Right renal pelvis (tissue), 4 donors: ENCODE measurements at places on chromosomes 16 and 17. TPM values are rescaled to one million over a fixed set of nuclear protein-coding genes. Genes with fewer than 3 reads are reported as not detected.

- no peak for DNase-seq
Observed at GRCh38 chr17:36149296-36149820, 27.1 kb downstream of the TBC1D3B start.

DNA sequence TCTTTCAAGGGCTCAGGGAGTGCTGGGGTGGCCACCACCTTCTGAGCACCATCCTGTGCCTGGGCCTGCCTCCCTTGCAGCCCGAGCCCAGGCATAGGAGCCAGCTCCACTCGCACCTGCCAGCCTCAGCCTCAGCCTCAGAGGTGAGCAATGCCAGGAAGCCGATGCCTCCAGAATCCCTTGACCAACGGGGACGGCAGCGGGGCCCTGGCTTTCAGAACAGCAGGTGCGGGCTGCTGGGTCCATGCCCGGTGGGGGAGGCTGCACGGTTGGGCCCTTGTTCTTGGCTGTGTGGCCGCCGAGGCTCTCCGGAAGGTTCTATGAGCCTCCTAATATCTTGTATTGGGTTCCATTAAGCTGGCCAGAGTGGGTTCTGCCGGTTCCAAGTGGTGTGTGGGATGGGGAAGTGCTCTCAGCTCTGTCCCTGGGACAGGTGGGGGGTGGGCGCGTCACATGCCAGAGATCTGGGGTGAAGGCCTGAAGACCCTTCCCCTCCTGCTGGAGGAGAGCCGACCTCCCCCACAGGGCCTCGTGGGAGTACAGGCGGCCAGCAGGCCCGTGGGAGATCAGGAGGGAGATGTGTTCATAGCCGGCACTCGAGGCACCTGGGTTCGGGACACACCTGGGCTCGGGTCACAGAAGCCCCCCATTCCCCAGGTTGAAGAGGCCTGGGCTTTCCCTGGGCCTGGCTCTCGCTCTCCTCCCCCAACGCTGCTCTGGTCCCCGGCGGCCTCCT, 27.0 kb downstream of the NPTX1 start:
- DNase-seq: no peak

DNA sequence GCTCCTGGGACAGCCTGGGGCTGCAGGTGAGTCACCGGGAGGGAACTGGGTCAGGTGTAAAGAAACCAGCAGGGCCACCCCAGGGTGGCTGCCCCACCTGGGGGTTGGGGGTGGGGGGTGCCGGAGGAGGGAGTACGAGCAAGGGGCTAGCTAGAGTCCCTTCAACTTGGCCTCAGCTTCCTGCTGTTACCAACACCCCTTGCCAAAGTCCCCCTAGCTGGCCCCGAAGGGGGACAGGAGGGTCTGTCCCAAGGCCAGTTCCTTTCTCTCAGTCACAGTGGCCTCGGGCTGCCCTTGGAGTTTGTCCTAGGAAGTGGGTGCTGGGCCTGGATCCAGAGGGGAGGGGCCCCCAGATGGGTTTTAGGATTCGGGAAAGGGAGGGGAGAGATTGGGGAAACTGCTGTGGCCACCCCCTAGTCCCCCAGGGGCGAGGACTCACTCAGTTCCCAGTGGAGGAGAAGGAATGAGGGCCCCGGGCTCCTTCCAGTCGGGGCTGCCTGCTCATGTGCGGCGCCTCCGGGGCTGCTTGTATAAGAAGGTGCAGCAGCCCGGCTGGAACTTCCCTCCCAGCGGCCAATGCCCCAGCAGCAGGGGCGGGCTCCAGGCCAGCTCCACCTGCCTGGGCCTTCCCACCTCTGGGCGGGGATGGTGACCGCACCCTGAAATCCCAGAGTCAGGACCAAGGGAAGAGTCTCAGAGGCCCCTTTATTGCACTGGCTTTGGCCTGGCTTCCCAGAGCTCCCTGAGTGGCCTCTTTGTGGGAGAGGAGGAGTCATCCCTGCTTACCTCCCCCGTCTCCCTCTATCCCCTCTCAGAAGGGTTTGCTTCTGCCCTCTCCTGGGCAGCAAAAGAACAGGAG, 7.3 kb downstream of the ARHGAP27 start:
- DNase-seq: no peak

DNA sequence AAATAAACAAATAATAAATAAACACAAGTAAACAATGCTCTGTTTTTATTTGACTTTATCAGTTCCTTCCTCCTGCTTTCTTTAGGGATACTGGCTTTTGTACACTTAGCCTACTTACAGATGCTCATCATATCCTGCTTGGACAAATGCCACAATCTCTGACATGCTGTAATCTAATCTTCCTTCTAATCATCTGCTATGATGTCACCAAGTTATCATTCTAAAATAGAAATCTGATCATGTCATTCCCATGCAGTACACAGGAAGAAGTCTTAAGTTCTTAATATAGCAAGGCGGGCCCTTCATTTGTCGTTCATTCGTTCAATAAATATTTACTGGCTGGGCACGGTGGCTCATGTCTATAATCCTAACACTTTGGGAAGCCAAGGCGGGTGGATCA, 9.1 kb upstream of the UBB start:
- DNase-seq: no peak

DNA sequence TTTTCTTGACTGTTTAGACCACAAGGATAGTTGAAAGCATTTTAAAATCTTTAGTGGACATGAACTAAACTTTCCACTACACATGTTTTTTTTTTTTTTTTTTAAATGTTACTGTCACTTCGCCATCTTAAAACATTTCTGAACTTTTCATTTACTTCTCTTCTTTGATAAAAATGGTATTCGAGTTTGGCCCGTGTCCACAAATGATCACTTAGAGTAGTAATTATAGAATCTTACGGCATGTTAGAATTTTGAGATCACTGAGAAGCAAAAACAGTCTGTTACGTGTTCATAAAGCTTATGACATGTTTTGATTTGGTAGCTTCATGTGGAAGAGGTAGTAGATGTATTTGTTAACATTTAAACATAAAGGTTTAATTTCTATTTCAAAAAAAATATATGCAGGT, 1.1 kb downstream of the NSRP1 start:
- no peak for DNase-seq

DNA sequence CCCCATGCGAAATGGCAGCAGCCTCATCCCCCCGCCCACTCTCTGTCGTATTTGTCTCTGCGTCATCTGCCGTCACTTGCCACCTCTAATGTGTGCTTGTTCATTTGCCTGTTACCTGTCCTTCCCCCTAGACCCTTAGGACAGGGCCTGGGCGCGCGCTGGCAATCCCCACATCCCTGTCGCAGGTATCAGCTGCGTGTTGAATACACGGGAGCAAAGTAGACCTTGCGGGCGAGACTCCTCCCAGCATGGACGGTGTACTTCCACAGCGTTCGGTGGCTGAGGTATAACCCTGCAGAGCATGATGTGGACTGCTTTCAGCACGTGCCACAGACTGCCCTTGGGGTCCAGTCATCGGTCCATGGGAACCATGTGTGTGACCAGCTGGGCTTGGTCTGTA, 170.1 kb upstream of the CHMP6 start:
- no peak for DNase-seq

- DNase-seq: no peak
Observed at GRCh38 chr17:53527473-53527872, 295.3 kb upstream of the KIF2B start.

- no peak for DNase-seq
Observed at GRCh38 chr16:1762196-1762878, 9.0 kb downstream of the NME3 start.

DNA sequence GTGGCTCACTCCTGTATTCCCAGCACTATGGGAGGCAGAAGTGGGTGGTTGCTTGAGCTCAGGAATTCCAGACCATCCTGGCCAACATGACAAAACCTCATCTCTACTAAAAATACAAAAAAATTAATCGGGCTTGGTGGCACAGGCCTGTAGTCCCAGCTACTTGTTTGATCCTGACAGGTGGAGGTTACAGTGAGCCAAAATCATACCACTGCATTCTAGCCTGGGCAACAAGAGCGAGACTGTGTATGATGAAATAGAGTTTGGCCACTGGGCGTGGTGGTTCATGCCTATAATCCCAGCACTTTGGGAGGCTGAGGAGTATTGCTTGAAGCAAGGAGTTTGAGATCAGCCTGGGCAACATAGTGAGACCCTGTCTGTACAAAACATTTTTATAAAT, 173.3 kb downstream of the TANC2 start:
- no peak for DNase-seq

DNA sequence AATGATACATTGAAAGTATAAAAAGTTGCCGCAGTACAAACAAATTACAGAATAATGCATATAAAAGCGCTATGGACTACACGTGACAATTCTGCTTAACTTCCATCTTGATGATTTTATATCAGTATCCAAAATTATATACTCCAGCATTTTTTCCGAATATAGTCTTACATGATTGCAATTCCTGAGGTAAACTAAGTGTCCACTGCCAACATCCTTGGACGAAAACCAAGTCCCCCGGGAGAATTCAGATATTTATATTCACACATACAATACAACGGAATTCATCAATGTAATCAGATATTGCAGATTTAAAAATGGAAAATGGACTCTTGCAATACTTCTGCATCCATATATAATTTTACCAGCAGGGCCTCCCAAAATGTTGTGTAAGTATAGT, 8.9 kb upstream of the MYH11 start:
- DNase-seq: no peak

GRCh38 chr16:64425381-64425780, 696.5 kb downstream of the CDH11 start:
- DNase-seq: no peak

- no peak for DNase-seq
Observed at GRCh38 chr16:78784771-78785170, 685.3 kb downstream of the WWOX start.

DNA sequence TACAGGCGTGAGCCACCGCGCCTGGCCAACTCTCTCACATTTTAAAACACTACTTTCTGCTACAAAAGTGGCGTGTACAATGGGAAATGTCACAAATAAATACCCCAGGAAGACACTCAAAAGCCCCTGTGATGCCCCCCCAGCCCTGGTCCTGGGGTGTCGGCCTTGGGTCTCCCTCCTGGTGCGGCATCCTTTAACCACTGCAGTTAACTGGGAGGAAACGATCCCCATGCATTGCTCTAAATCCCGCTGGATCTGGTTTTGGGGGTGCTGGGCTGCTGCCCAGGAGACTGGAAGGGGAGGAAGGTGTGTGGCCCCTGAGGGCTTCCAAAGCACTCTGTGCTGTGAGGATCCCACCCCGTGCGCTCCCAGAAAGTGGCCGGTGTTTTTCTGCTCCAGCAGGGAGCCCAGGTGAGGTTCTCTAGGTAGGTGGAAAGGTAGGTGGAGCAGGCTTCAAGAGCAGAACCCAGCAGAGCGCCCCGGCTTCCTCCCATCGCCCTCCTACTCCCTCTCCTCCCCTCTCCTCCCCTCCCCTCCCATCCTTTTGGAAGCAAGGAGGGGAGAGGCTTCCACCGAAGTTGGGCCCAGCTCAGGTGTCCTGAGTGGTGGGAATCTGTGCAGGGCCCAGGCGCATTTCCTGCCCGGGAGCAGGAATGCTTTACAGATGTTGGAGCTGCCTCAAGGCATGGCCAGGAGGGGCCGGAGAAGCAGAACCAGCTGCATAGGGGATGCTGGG, 363.3 kb downstream of the SEC14L1 start:
- DNase-seq: no peak

DNA sequence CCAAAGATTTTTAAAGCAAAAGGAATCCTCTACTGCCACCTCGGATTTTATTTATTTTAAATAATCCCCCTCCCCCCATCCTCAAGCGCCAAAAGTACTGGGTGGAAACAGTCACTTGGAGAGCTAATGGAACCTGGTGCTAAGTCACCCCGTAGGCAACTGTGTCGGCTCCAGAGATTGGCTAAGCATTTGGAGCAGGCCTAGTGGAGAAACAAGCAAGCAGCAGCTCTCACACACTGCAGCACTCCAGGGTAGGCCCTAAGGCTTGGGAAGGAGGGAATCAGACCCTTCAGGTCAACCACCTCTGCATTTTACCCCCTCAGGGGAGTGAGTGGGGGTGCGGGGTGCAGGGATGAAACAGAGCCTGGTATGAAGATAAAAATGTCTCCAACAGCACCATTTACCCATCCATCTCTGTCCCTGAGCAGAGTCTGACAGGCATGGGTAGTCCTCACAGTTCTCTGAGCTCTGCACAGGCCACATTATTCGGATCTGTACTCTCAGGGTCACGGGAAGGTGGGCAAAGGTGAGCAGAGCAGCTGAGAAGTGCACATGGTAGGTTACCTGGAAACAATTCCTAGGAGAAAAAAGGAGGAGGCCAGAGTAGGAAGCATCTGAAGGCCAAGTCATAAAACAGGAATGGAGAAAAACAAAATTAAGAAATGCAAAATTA, 27.2 kb upstream of the STAC2 start:
- DNase-seq: no peak

DNA sequence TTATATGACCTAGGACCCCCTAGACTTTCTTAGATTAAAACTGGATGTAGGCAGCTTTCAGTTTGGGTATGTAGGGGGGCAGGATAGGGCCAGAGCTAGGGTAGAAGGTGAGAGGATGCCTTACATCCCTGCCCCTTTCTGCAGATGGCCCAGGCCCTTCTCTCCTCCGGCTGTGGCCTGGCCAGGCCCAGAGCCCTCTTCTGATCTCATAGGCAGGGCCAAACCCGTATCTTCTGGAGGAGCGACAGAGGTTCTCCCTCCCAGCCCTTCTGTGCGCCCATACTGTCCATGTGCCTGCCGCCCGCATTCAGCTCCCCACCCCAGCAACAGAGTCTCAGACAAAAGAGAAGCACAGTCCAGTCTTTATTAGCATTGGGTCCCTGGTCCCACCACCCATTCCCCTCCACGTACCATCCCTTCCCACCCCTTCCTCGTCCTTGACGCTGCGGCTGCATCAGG, 2.0 kb upstream of the TSPOAP1 start:
- no peak for DNase-seq

GRCh38 chr17:12922120-12922519, 95.7 kb downstream of the ELAC2 start:
- no peak for DNase-seq

GRCh38 chr17:34249061-34249460, 6.0 kb upstream of the CCL2 start:
- no peak for DNase-seq

Gene KRTAP9-3
- polyA plus RNA-seq: not detected

Gene FZD2
- polyA plus RNA-seq: 42.2 TPM

Gene CACNG1
- not detected for polyA plus RNA-seq

Gene TNP2
- polyA plus RNA-seq: not detected

Gene CLEC19A
- not detected for polyA plus RNA-seq

Gene C17orf50
- 0.20 TPM for polyA plus RNA-seq

Gene MTSS2
- 39.0 TPM for polyA plus RNA-seq

Gene PIK3R6
- 1.6 TPM for polyA plus RNA-seq
